Activated naive CD4-positive, alpha-beta T cell treated with anti-CD3 and anti-CD28 coated beads for 36 hours (primary cell): ENCODE measurements at places on chromosomes 2 and 18. TPM values are rescaled to one million over a fixed set of nuclear protein-coding genes. Genes with fewer than 3 reads are reported as not detected.

GRCh38 chr2:1823187-1824169, 79.2 kb upstream of the PXDN start:
- H3K4me1 ChIP-seq = no peaks in the 10 kb centered on the region
- H3K4me3 ChIP-seq = no peak overlapping the region
- no peaks in the 10 kb centered on the region for H3K27me3 ChIP-seq
- DNase-seq = no peak
- H3K36me3 ChIP-seq = no peaks in the 10 kb centered on the region
- no peak overlapping the region for H3K27ac ChIP-seq

DNA sequence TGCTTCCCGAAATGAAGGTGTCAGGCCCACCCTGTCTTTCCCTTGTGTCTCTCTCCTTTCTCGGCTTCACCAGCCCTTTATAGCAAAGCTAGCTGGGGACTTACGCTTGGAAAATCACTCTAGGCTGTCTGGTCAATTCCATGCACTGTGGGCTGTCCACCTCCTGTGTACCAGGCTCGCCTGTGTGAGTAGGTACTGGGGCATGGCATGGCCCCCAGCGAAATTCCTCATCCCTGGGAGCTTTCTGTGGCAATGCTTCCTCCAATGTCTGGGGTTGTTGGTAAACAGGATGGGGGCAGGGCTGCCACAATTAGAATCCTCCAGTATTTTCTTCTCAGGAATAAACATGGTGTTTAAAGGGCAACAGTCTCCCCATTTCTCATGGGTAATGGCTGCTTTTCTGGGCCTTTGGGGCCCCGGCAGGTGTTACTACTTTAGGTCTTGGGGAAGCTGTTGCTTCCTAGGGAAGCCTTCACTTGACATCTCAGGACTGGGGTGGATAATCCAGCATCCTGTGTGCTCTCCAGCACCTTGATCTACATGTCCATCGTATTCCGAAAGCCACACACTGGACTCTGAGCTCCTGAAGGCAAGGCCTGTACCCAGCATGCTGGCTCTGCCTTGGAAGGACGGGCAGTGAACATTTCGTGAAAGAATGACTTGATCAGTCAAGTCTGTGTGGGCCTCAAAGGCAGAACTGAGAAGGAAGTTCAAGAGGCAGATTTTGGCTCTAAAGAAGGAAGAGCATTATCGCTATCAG, 21.1 kb downstream of the RHOB start:
- H3K36me3 ChIP-seq = no peaks in the 10 kb centered on the region
- H3K4me3 ChIP-seq = no peak overlapping the region
- no peaks in the 10 kb centered on the region for H3K4me1 ChIP-seq
- no peaks in the 10 kb centered on the region for H3K27me3 ChIP-seq

GRCh38 chr2:203846490-203847105, 21.0 kb upstream of the CTLA4 start:
- peaks cover 25% of the 10 kb centered on the region for H3K4me1 ChIP-seq
- H3K27me3 ChIP-seq = no peaks in the 10 kb centered on the region
- no peak for DNase-seq
- no peaks in the 10 kb centered on the region for H3K36me3 ChIP-seq
- no peak overlapping the region for H3K27ac ChIP-seq

DNA sequence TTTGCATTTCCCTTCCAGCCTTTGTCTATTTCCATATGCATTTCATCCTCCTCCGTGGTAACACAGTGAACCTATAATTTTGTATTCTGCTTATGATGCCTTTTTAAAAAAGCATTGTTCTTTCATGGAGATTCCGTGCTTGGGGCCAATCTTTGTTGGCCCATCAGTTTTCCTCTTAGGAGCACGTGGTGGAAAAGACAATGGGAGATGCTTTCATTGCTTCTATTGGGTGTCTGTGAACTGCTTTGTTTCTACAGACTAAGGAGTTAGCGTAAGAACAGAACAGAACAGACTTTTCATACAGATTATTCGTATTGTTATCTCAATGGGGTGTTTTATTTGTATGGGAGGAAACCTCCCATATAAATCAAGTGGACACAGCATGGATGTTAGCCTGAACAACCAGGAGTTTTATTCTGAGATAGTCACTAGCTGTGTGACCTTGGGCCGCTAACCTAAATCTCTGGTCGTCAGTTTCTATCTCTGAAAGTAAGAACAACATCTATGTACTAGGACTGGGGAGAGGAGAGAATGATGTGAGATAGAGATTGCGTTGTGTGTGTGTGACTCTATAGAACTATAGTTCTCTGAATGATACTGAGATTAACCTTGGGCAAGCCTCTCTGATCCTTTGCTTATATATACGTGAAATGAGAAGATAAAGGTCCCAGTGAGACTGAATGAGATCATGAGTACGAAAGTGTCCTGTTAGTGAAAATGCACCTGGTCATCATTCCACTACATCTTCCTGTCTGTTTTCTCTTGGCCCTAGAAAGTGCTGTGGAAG, 22.9 kb upstream of the YWHAQ start:
- H3K27ac ChIP-seq = no peak overlapping the region
- H3K27me3 ChIP-seq = no peaks in the 10 kb centered on the region
- no peaks in the 10 kb centered on the region for H3K36me3 ChIP-seq
- no peak overlapping the region for H3K4me3 ChIP-seq
- no peak for DNase-seq

- no peaks in the 10 kb centered on the region for H3K27me3 ChIP-seq
- H3K27ac ChIP-seq = no peak overlapping the region
- no peak overlapping the region for H3K4me3 ChIP-seq
- no peaks in the 10 kb centered on the region for H3K4me1 ChIP-seq
- H3K36me3 ChIP-seq = no peaks in the 10 kb centered on the region
- no peak for DNase-seq
These were observed 1058.3 kb upstream of the TMEFF2 start for GRCh38 chr2:193253014-193253530.

DNA sequence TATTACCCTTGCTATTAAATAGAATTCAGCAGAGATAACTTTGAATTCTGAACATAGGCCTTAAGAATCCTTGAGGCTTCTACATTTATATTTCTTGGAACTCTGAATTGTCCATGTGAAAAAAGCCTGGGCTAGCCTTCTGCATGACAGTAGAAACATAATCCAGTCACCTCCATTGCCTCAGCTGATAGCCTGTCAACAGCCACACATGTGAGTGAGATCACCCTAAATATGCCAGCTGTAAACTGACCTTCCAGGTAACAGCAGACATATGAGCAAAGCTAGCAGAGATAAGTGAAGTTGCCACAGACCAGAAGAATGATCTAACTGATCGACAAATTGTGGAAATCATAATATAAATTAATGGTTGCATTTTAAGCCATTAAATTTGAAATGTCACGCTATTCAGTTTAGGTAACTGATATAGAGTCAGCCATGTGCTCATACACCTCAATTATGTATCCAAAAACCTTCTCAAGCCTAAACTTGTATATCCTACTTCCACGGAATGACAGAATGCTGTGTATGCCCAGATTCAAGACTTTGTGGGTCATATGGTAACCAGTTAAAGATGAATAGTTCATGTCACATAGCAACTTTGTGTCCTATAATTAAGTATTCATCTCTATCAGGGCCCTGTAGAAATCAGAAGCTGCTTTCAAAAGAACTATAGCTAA, 48.1 kb upstream of the SETBP1 start:
- no peaks in the 10 kb centered on the region for H3K27me3 ChIP-seq
- no peaks in the 10 kb centered on the region for H3K36me3 ChIP-seq
- no peak for DNase-seq
- H3K27ac ChIP-seq = no peak overlapping the region
- H3K4me1 ChIP-seq = no peaks in the 10 kb centered on the region

GRCh38 chr18:31574359-31574758, 17.3 kb upstream of the TTR start:
- no peaks in the 10 kb centered on the region for H3K27me3 ChIP-seq
- DNase-seq = no peak
- H3K4me1 ChIP-seq = no peaks in the 10 kb centered on the region
- no peak overlapping the region for H3K27ac ChIP-seq

DNA sequence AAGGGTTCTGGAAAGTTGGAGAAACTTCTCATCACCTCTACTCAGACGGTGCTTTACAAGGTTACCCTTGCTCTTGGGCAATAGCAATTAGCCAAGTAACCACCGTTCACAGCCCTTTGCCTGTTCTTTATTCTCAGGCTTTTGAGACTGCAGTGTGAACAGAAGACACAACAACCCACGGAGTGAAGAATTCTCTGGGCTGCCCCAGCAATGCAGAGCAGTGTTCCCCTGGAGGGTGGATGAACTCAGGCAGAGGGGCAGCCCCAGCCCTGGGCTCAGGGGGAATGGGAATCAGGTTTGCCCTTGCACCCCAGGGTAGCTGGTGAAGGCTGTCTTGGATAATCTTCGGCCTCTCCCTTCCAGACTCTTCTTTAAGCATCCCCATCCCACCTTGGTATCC, 69.1 kb downstream of the MCFD2 start:
- H3K36me3 ChIP-seq = no peaks in the 10 kb centered on the region
- no peak for DNase-seq
- no peak overlapping the region for H3K4me3 ChIP-seq
- H3K27me3 ChIP-seq = no peaks in the 10 kb centered on the region
- no peak overlapping the region for H3K27ac ChIP-seq
- H3K4me1 ChIP-seq = no peaks in the 10 kb centered on the region

DNA sequence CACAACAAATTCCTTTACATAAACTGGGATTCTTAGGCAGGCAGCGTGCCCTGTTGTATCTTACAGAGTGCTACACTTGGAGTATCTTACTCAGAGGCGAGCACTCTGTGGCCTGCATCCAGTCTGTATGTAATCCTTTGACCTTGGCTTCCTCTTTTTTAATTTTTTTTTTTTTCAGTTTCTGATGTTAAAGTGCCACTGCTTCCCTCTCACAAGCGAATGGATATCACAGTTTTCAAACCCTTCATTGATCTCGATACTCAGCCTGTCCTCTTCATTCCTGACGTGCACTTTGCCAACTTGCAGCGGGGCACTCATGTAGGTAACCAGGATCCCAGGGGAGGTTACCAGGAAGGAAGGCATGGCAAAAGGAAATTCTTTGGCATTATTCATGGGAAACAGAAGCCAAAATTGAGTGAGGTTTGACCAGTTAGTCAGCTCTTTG, 40.4 kb downstream of the GRHL1 start:
- no peak for DNase-seq
- no peak overlapping the region for H3K4me3 ChIP-seq

DNA sequence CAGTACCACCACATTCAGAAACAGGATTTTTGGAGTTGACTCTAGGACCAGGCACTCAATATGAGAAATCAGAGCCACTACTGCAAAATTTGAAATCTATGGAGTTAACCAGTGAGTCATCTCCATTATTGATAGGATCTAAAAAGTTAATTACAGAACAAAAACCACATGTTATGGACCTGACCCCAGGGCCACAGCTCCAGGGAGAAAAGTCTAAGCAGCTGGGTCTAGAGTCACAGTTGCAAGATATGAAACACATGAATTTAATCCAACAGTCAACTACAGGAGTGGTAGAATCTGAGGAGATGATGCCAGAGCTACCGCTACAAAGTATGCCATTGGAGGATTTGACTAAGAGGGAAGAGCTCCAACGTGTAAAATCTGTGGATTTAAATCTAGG, 13.4 kb upstream of the ZNF512 start:
- H3K27ac ChIP-seq = no peak overlapping the region
- peaks cover 23% of the 10 kb centered on the region for H3K27me3 ChIP-seq
- no peak overlapping the region for H3K4me3 ChIP-seq
- DNase-seq = no peak

Gene PDE1A
- total RNA-seq = not detected

Gene SLC38A11
- not detected for total RNA-seq

Gene RPRD1A
- total RNA-seq = 35.1 TPM

Gene LIMS3
- 1.5 TPM for total RNA-seq
